ENCODE measurements at places on chromosomes 4 and X.

DNA sequence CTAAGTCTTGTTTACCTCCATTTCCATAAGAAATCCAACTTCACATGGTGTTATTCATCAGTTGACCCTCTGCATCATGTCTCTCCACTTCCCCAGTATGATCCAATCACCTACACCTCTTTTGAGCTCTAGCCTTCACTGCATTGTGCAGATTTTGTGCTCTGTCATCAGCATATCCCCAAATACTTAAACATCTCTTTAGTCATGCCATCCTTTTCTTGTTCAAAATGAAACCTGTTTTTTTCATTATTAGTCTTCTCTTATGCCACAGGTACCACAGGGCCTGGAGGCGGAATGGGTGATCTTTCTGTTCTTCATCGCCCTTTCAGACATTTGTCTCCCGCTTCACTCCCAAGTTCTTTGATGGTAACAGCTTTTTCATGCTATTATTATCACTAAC, 382.7 kb upstream of the GALNTL6 start:
- H3K27ac ChIP-seq, result no peak overlapping the region
- H3K4me3 ChIP-seq, result no peak overlapping the region
- H3K4me1 ChIP-seq, result no peaks in the 10 kb centered on the region
- no peak for DNase-seq

- no peak overlapping the region for H3K4me3 ChIP-seq
- peaks cover 7% of the 10 kb centered on the region for H3K36me3 ChIP-seq
- H3K27me3 ChIP-seq, result no peaks in the 10 kb centered on the region
- no peak overlapping the region for H3K27ac ChIP-seq
- DNase-seq, result no peak
These were observed 44.1 kb upstream of the NEUROG2 start for GRCh38 chr4:112560084-112560483.

DNA sequence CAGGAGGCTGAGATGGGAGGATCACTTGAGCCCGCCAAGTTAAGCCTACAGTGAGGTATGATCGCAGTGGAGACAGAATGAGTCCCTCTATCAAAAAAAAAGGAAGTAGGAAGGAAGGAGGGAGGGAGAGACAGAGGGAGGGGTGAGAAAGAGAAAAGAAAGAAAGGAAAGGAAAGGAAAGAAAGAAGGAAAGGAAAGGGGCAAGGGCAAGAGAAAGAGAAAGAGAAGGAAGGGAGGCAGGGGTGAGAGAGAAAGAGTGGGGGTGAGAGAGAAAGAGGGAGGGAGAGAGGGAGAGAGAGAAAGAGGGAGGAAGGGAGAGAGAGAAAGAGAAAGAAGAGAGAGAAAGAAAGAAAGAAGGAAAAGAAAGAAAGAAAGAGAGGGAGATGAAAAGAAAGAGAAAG, 13.2 kb downstream of the ELF2 start:
- no peaks in the 10 kb centered on the region for H3K36me3 ChIP-seq
- no peaks in the 10 kb centered on the region for H3K27me3 ChIP-seq
- no peaks in the 10 kb centered on the region for H3K4me1 ChIP-seq
- no peak for DNase-seq
- no peak overlapping the region for H3K4me3 ChIP-seq

GRCh38 chr4:142164767-142165500, 528.6 kb downstream of the IL15 start:
- H3K27me3 ChIP-seq, result no peaks in the 10 kb centered on the region
- no peak for DNase-seq

- H3K4me1 ChIP-seq, result peaks cover 18% of the 10 kb centered on the region
- H3K4me3 ChIP-seq, result no peak overlapping the region
- no peaks in the 10 kb centered on the region for H3K36me3 ChIP-seq
- no peaks in the 10 kb centered on the region for H3K27me3 ChIP-seq
These were observed 23.5 kb upstream of the SYNPO2 start for GRCh38 chr4:118865091-118865708.

DNA sequence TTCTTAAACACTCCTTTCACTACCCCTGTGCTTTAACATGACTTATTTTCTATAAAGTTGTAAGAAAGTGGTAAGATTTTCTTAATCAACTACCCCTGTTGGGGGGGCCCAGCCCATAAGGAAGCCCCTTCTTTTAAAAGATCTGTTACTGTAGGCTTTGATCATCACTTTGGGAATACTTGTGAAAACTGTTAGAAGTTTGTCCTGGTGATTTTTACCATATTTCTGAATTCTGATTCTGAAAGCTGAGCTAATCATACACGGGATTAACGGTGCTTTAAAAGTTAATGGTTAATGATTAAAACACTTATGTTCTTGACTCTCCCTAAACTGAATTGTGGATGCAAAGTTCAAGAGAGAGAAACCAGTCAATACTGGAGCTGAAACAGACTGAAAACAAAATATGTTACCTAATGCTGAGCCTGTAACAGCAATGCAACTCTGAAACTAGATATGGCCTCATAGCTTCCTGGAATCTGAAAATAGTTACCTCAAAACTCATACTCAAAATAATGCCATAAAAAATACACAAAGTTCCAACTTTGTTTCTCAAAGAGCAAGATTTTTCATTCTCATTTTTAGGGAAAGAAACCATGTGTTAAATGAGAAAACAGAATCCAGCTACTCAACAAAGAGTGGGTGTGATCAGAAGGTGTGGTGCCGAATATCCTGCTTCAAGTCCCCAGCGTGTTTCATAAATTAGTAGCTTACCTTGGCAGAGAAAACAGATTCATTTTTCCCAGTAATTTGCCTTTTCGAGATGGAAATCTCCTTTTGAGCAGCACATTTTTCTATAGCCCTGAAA, 31.6 kb downstream of the ADH7 start:
- DNase-seq, result no peak
- peaks cover 8% of the 10 kb centered on the region for H3K4me1 ChIP-seq

DNA sequence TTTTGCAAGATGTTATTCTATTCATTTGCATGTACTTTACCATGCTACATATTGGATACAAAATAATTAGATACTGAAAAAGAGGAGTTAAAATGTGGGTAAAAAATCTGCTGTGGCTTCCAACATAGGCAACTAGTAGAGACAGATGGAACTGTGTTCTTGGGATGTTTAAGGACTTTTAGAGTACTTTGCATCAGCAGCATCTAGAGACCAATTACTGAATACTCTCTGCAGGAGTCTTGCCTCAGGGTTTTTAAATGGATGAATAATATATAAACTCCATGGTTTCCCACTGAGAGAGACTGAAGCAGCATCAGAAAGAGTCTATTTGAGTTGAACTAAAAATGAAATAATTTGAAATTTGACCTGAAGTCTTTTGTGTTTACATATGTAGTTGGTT, 676.7 kb downstream of the GALNTL6 start:
- H3K4me1 ChIP-seq, result no peaks in the 10 kb centered on the region
- no peak for DNase-seq
- H3K27ac ChIP-seq, result no peak overlapping the region
- H3K27me3 ChIP-seq, result no peaks in the 10 kb centered on the region
- H3K36me3 ChIP-seq, result no peaks in the 10 kb centered on the region

DNA sequence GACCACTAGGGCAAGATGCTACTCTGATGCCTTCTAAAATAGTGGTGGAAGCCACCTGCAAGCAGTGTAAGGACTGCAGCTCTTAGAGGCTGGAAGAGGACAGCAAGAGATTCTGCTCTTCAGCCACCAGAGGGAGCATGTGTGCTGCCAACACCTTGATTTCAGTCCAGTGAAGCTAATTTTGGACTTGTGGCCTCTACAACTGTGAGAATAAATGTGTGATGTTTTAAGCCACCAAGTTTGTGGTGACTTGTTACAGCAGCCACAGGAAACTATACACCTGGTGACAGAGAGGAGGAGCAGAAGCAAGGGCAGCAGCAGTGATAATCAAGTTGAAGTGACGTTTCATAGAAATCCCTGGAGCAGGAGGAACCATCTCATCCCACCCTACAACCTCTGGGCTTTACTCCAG, 55.9 kb downstream of the FGFBP1 start:
- H3K4me3 ChIP-seq, result no peak overlapping the region
- no peaks in the 10 kb centered on the region for H3K27me3 ChIP-seq
- peak; percentile 33 for DNase-seq
- no peaks in the 10 kb centered on the region for H3K4me1 ChIP-seq
- H3K36me3 ChIP-seq, result no peaks in the 10 kb centered on the region

DNA sequence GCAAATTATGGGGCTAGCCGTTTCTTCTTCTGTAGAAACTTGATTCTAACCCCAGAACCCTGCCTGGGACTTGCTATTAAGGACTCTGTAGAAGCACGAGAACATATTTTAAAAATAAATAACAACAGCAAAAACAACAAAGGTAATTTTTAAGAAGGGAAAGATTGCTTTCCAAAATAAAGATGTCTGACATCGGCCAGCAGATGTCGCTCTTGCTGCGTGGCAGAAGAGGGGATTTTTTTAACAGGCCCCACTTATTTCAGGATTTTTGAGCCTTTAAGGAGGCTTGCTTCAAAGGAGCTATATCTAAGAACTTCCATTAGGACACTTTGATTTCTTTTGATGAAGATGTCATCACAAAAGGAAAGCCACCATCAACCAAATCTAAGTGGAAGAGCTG, 62.8 kb upstream of the EGFL6 start:
- DNase-seq, result no peak
- H3K4me1 ChIP-seq, result no peaks in the 10 kb centered on the region
- no peak overlapping the region for H3K27ac ChIP-seq
- H3K4me3 ChIP-seq, result no peak overlapping the region

DNA sequence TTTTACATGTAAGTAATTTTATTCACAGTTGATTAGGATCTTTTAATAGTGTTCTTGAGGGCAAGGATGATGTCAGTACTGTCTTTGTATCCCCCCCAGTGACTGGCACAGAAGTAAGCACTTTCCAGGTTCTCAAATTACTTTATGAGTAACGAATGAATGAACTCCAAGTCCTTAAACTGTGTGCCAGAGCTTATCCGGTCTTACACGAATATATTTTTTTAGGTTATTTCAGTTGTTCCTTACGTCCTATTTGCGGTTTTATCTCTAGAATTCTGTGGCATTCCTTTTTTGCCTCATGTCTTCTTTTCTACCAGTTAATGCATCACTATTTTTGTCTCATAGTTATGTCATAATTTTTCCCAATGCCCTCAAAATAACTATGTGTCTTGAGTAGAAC, 106.9 kb upstream of the MID1IP1 start:
- no peaks in the 10 kb centered on the region for H3K27me3 ChIP-seq
- no peak overlapping the region for H3K4me3 ChIP-seq
- no peaks in the 10 kb centered on the region for H3K36me3 ChIP-seq
- no peaks in the 10 kb centered on the region for H3K4me1 ChIP-seq

DNA sequence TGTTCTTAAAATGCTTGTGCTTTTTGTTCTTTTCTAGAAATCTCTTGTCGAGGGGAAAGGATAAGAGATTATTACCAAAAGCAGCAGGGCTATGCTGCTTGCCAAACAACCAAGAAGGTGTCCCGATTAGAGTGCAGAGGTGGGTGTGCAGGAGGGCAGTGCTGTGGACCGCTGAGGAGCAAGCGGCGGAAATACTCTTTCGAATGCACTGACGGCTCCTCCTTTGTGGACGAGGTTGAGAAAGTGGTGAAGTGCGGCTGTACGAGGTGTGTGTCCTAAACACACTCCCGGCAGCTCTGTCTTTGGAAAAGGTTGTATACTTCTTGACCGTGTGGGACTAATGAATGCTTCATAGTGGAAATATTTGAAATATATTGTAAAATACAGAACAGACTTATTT, 81.5 kb upstream of the PACRGL start:
- no peak overlapping the region for H3K27ac ChIP-seq
- no peaks in the 10 kb centered on the region for H3K27me3 ChIP-seq
- no peaks in the 10 kb centered on the region for H3K36me3 ChIP-seq
- peaks cover 10% of the 10 kb centered on the region for H3K4me1 ChIP-seq
- no peak for DNase-seq
- no peak overlapping the region for H3K4me3 ChIP-seq

DNA sequence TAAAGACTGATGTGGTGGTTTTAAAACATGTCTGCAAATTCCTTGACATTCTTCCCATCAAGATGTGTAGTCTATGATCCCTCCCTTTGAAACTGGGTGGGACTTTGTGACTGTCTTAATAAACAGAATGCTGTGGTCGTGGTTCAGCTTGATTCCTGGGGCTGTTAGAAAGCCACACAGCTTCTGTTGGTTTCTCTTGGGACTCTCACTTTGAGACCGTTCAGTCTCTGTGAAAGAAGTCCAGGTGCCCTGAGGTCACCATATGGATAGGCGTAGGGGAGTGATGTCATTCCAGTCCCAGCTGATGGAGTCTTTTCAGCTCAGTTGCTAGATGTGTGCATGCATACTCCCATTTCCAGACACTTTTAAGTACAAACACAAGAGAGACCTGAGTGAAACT, 216.6 kb downstream of the KDR start:
- no peaks in the 10 kb centered on the region for H3K27me3 ChIP-seq
- peaks cover 11% of the 10 kb centered on the region for H3K4me1 ChIP-seq
- no peak overlapping the region for H3K27ac ChIP-seq
- H3K36me3 ChIP-seq, result no peaks in the 10 kb centered on the region

- H3K27ac ChIP-seq, result no peak overlapping the region
- no peaks in the 10 kb centered on the region for H3K4me1 ChIP-seq
- no peak for DNase-seq
- H3K36me3 ChIP-seq, result no peaks in the 10 kb centered on the region
- no peaks in the 10 kb centered on the region for H3K27me3 ChIP-seq
These were observed 128.2 kb upstream of the OTUD4 start for GRCh38 chr4:145308598-145308997.

- no peak for DNase-seq
- no peak overlapping the region for H3K4me3 ChIP-seq
- no peak overlapping the region for H3K27ac ChIP-seq
- no peaks in the 10 kb centered on the region for H3K36me3 ChIP-seq
- no peaks in the 10 kb centered on the region for H3K4me1 ChIP-seq
These were observed 50.0 kb upstream of the CPLX1 start for GRCh38 chr4:875818-876423.
